ENCODE measurements at places on chromosomes 2 and 18. TPM values are rescaled to one million over a fixed set of nuclear protein-coding genes. Genes with fewer than 3 reads are reported as not detected.

Gene C2orf72
- total RNA-seq: 16.1 TPM

Gene AQP4
- total RNA-seq: 84.5 TPM

Gene CHRNG
- not detected for total RNA-seq

Gene IL1B
- total RNA-seq: 1.1 TPM

Gene RGPD3
- total RNA-seq: 0.82 TPM

Gene C2orf15
- 5.5 TPM for total RNA-seq

Gene ST8SIA3
- 32.3 TPM for total RNA-seq

Gene ARHGAP15
- 2.9 TPM for total RNA-seq

Gene ACTR1B
- 28.6 TPM for total RNA-seq

Gene ANKRD53
- total RNA-seq: 2.3 TPM

Gene MERTK
- total RNA-seq: 6.4 TPM

Gene VWA3B
- 0.73 TPM for total RNA-seq

Gene MYO3B
- 1.2 TPM for total RNA-seq

Gene HAAO
- 2.7 TPM for total RNA-seq

Gene PAIP2B
- 17.3 TPM for total RNA-seq

Gene SAG
- not detected for total RNA-seq

Gene SIX3
- not detected for total RNA-seq

Gene FSIP2
- total RNA-seq: 3.3 TPM

Gene DPP4
- 1.2 TPM for total RNA-seq

Gene FBXO11
- 194 TPM for total RNA-seq

Gene FBXO36
- 8.1 TPM for total RNA-seq

Gene CHRNA1
- total RNA-seq: not detected

Gene IL36A
- not detected for total RNA-seq

Gene PREPL
- 111 TPM for total RNA-seq

Gene PFN4
- 1.00 TPM for total RNA-seq

Gene ACP1
- 109 TPM for total RNA-seq

Gene EMILIN1
- total RNA-seq: 2.4 TPM

Gene SDC1
- 26.0 TPM for total RNA-seq

Gene SFT2D3
- total RNA-seq: 7.6 TPM

Gene RETREG2
- 42.8 TPM for total RNA-seq

Gene MC2R
- total RNA-seq: not detected

Gene ICOS
- not detected for total RNA-seq

Gene TLX2
- not detected for total RNA-seq

Gene G6PC2
- total RNA-seq: not detected

Gene ZBTB7C
- 3.9 TPM for total RNA-seq

Gene FKBP1B
- 25.1 TPM for total RNA-seq

Gene HOXD13
- total RNA-seq: not detected

Gene TBR1
- total RNA-seq: 0.64 TPM

Gene MYO5B
- total RNA-seq: 5.5 TPM

Gene COX5B
- 120 TPM for total RNA-seq

Gene LHCGR
- 1.5 TPM for total RNA-seq

Gene CIDEA
- not detected for total RNA-seq

Gene ANO7
- 0.54 TPM for total RNA-seq

Gene FAM161A
- total RNA-seq: 16.4 TPM

Gene PLEKHH2
- total RNA-seq: 12.2 TPM

Gene RAB6C
- 1.2 TPM for total RNA-seq

Measured in cerebellum (tissue), 4 donors.